Activated CD8-positive, alpha-beta T cell treated with anti-CD3 and anti-CD28 coated beads, Interleukin-2, amount 10 ng/mL, durations not matched to agents 7 days and 5 days (primary cell): ENCODE measurements at places on chromosomes 16 and 17. TPM values are rescaled to one million over a fixed set of nuclear protein-coding genes. Genes with fewer than 3 reads are reported as not detected.

GRCh38 chr17:29546085-29546484, 20.8 kb downstream of the ABHD15 start:
- no peak for DNase-seq

- no peak for DNase-seq
These were observed 26.8 kb upstream of the AXIN2 start for GRCh38 chr17:65588181-65588808.

TMC7 gene
- not detected for total RNA-seq

SLC6A4 gene
- total RNA-seq: 0.10 TPM

GRCh38 chr17:21041741-21042457, 912 bp downstream of the USP22 start:
- DNase-seq: peak; percentile 77
